ENCODE measurements at places on chromosomes 11 and 22. TPM values are rescaled to one million over a fixed set of nuclear protein-coding genes. Genes with fewer than 3 reads are reported as not detected.

GRCh38 chr11:71070490-71071453 lies 181.6 kb downstream of the SHANK2 start:
- no peak for DNase-seq

DNA sequence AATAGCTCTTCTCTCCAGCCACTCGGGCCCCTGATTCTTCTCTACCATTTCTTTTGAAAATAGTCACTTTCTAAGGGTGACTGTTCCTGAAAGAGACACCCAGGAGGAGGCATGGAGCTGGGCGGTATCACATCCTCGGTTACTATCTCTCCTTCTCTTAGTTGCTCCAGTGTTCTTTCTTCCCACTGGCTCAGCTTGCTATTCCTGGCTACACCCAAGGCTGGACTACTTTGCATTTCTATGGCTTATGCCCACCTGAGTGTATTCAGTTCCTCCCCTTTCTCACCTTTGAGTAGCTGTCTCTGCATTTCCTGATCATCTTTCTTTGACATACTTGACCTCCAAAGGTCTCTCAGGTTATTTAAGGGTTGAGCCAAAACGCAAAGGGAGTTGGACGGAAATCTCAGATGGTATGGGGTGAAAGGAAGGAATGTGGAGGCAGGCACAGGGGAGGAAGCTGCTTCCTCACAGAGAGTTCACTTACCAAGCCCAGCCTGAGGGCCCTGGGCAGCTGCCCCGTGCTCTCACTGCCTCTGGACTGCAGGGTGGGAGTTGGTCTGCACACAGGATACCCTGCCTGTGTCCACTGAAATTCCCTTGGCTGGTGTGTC lies 155.7 kb downstream of the SNX19 start:
- DNase-seq, result no peak

- DNase-seq, result no peak
Measured at GRCh38 chr11:78940500-78941225, 366.0 kb upstream of the NARS2 start.

DNA sequence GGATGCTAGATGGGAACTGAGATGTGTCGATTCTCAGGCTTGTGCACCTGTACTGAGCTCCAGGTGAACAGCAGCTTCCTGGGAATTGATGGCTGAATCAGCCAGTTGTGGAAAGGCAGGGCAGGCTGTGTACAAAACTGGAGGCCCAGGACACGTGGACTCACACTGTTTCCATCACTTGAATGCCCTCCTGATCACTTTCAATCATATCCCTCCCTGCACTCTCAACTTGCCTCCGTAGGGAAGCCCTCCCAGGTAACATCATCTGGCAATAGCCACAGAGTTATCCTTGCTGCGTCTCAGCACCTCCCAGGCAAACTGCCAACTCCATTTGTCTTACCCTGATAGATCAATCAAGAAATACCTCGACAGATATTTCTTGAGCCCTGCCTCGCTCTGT lies 10.1 kb downstream of the FAM83F start:
- no peak for DNase-seq

ZDHHC5 gene
- 28.0 TPM for total RNA-seq

TMEM132A gene
- 82.6 TPM for total RNA-seq

TRIM22 gene
- total RNA-seq, result 1.5 TPM

All from Daoy (cell line).